Activated naive CD8-positive, alpha-beta T cell treated with anti-CD3 and anti-CD28 coated beads for 36 hours (primary cell): ENCODE measurements at places on chromosomes 12 and 14. TPM values are rescaled to one million over a fixed set of nuclear protein-coding genes. Genes with fewer than 3 reads are reported as not detected.

LBHD2 gene
- total RNA-seq, result not detected

- DNase-seq, result no peak
These were observed 1.0 kb upstream of the IFFO1 start for GRCh38 chr12:6556857-6557256.

DNA sequence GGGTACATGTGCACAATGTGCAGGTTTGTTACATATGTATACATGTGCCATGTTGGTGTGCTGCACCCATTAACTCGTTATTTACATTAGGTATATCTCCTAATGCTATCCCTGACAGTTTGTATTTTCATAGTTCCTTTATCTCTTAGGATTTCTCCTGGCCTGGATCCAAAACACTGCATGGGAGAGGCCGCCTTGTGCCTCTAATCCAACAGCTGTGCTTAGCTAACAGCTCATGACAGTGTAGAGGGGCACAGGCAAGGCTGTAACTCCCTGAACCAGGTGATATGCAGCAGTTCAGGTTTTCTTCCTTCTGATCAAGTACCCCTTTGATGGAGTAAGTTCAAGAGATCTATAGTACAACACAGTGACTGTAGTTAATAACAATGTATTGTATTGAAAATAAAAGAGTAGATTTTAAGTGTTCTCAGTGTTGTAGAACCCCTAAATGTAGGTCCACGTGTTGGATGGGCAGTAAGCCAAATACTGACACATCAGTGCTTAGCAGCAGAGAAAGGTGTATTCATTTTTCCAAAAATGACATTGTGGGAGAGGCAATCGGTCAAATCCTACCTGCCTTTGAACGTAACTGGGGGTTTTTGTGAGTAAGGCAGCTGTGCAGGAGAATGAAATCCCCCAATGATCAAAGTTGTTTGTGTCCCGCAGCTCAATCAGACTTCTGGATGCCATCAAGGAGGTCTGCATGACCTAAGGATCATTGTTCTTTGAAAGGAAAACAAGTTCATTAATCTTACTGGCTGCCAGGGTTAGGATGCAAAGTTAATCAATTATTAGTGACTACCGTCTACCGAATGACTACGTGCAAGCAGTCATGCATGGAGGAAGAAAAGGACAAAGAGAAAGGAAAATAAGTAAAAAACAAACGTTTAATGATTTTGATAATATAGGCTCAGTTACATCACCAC is 89.3 kb upstream of the FGD4 start:
- DNase-seq, result no peak

DNA sequence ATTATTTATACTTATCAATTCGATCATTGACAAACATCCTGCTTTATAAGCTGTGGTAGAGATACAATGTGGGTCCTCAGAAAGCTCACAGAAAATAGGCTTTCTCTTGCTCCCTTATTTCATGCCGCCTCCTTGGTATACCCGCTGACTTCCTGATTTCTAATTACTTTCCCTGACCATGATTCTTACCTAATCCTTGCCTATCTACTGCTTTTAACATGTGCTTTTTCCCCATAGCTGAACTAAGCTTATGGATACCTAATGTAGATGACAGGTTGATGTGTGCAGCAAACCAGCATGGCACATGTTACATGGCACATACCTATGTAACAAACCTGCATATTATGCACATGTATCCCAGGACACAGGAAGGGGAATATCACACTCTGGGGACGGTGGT is 65.1 kb downstream of the ITPR2 start:
- no peak for DNase-seq
